ENCODE measurements at places on chromosomes 5 and 9. TPM values are rescaled to one million over a fixed set of nuclear protein-coding genes. Genes with fewer than 3 reads are reported as not detected.

The NSMF gene
- 31.6 TPM for total RNA-seq

The CARTPT gene
- total RNA-seq, result not detected

The ENTREP1 gene
- 0.74 TPM for total RNA-seq

The PTGER4 gene
- total RNA-seq, result 7.5 TPM

The COMMD10 gene
- total RNA-seq, result 36.6 TPM

The TAF1L gene
- not detected for total RNA-seq

The IL4 gene
- not detected for total RNA-seq

The HSPB3 gene
- 0.24 TPM for total RNA-seq

The FAM153A gene
- total RNA-seq, result not detected

The IFNA6 gene
- not detected for total RNA-seq

The ARHGEF37 gene
- 2.4 TPM for total RNA-seq

The PELO gene
- 17.2 TPM for total RNA-seq

The IZUMO3 gene
- total RNA-seq, result not detected

The GBA2 gene
- total RNA-seq, result 31.7 TPM

The LHX3 gene
- 0.08 TPM for total RNA-seq

The PCDHB16 gene
- 0.09 TPM for total RNA-seq

The MPDZ gene
- 9.9 TPM for total RNA-seq

The IL33 gene
- 0.61 TPM for total RNA-seq

The GFI1B gene
- total RNA-seq, result 0.09 TPM

The ACOT12 gene
- total RNA-seq, result not detected

The ELAVL2 gene
- 0.04 TPM for total RNA-seq

The ST6GALNAC4 gene
- 15.3 TPM for total RNA-seq

The ADRA1B gene
- total RNA-seq, result 23.0 TPM

The MYOZ3 gene
- total RNA-seq, result 0.06 TPM

The PRRX2 gene
- total RNA-seq, result 5.3 TPM

The SV2C gene
- total RNA-seq, result not detected

The MAST4 gene
- total RNA-seq, result 1.7 TPM

The SKIC3 gene
- 23.7 TPM for total RNA-seq

The MCTP1 gene
- total RNA-seq, result 9.5 TPM

The SPATA31C1 gene
- not detected for total RNA-seq

The TMEM252 gene
- not detected for total RNA-seq

The FGFR4 gene
- total RNA-seq, result 24.2 TPM

The RNF224 gene
- total RNA-seq, result 0.32 TPM

The DAB2 gene
- 7.0 TPM for total RNA-seq

The QRFP gene
- not detected for total RNA-seq

Measured in A549 treated with AZD2906 at 1 μM for 4 hours (cell line).